Body of pancreas (tissue), 4 donors: ENCODE measurements at places on chromosomes 16 and 17.

- no peak for DNase-seq
Observed at GRCh38 chr17:17987901-17988300, 15.2 kb downstream of the DRC3 start.

DNA sequence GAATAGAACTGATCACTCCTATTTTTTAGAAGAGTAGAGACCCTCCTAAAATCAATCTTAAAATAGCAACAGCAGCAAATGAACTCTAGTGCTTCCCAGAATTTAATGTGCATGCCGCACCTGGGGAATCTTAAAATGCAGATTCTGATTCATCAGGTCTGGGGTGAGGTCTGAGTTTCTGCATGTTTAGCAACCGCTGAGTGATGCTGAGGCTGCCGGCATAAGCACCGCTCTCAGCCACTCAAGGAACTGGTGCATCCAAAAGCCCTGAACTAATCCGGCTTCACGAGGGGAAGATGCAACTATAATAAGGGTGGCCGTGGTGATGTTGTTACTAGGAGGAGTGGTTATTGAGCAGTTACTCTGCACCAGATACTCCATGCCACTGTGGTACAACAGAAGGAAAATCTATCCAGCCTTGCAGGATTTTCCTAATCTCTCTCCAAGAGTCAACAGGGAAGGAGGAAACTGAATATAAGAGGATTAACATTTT is 19.7 kb downstream of the SDK2 start:
- DNase-seq = no peak

DNA sequence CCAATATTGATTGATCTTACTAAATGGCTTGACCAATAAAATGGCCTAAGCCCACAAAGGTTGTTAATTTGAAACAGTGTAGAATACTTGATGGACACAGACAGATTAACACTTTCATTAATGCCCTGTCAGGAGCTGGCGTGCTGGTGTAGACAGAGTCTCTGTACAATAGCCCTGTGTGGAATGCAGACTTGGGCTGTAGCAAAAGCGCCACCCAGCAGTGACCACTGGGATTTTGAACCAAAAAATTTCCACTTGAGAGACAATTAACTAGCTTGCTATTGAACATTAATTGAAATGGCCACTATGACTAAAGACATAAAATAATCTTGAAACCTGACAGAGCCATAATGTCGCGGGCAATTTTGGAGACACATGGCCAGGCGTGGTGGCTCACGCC is 19.7 kb upstream of the GUCY2D start:
- no peak for DNase-seq

- DNase-seq = peak; percentile 70
Observed at GRCh38 chr17:74957935-74958740, 14.4 kb downstream of the HID1 start.

DNA sequence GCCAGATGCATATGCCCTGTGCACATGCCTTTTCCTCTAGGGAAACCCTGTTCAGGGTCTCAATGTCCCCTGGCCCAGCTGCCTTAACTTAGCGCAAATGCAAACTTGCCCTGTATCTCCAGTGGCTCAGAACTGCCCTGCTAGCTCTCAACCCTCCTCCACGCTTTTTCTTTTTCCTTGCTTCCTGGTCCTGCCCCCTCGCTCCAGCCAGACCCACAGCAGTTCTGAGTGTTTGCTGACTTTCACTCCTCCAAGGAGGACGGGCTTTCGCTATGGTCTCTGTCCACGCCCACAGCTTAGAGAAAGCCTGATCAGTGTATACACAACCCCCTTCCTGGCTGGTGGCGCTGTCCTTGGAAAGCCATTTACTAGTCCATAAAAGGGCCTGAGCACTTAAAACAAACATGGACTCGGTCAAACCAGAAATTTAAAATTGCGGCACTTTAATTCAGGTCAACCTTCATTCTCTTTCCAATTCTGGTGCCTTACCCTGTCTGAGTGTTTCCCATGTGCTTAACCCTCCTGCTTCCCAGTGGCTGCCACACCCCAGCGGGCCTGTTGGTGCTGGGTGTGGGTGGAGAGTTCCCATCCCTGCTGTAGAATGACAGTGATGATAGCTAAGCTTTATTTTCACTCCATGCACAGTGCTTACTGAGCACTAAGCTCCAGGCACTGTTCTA is 15.6 kb upstream of the TMEM98 start:
- DNase-seq = peak; percentile 96

- no peak for DNase-seq
Observed at GRCh38 chr16:50310308-50311133, 44.2 kb downstream of the ADCY7 start.

DNA sequence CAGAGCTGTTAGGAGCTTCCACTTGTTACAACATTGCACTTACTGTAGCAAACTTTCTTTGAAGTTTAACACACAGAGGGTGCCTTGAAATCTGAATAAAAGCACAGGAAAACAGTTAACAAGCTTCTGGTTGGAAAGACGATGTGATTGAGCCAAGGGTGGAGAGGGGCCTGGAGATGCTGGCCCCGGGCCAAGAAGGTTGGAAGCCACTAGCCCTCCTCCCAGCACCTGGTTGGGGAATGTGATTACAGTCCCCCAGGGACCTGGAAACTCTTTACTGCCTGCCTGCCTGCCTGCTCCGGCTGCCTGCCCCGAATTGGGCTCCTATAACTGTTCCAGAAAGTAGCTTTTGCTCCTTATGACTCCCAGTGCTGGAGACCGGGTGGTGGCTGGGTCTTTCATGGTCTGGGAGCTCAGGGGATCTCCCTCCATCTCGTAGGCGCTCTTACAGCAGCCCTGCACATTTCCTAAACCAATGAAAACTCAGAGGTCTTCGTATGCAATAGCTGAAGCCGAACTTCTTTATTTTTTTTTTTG is 48.0 kb upstream of the ZFHX3 start:
- DNase-seq = no peak

GRCh38 chr17:81510785-81511553 is 1.6 kb downstream of the ACTG1 start:
- DNase-seq = peak; percentile 44

- no peak for DNase-seq
Observed at GRCh38 chr16:82331397-82331796, 161.4 kb upstream of the MPHOSPH6 start.

GRCh38 chr16:4618645-4619418 is 4.1 kb upstream of the UBALD1 start:
- no peak for DNase-seq

GRCh38 chr17:60102632-60103096 is 23.9 kb upstream of the HEATR6 start:
- no peak for DNase-seq

DNA sequence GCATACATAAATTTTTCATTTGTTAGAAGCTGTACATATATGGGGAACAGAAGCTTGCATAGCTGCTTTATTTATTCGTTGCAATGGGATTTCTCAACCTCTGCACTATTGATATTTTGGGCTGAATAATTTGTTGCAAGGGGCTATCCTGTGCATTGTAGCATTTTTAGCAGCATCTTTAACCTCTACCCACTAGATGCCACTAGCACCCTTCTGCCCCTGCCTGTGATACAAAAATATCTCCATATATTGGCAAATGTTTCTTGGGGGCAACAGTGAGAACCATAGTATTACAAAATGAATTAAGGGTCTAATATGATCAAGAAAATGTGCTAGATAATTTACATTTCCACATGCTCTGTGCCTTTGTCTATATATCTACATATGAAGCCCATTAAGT is 1401.0 kb downstream of the CDH11 start:
- no peak for DNase-seq

DNA sequence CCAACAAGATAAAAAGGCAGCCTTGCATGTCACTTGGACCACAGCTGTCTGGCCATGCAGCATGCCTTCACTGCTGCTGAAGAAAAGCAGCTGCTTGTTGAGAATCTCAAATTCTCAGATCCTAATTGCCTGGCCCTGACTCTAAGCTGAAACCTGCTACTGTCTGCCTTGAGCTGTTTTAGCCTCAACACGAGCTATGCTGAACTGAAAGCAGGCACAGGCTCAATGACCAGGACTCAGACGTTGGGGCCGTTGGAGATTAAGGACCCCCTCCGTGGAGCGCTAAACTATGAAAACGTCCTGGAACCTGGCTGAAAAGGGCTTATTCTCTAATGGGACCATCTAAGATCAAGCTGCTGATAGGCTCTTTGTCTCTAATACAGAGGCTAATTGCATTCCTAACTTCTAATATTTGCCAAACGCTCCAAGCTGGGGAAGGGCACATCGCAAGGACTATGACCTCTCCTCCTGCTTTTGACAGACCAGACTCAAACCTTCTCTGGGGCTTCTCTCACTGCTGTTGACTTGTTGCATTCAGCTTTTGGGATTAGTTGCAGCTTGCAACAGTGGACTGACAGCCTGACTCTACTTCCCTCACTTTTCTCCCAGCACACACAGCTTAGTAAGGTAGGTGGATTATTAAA is 4.6 kb upstream of the PLK1 start:
- DNase-seq = no peak

GRCh38 chr16:80081846-80082245 is 458.9 kb upstream of the DYNLRB2 start:
- DNase-seq = no peak

- DNase-seq = no peak
Observed at GRCh38 chr17:78401891-78402290, 23.4 kb downstream of the PGS1 start.

GRCh38 chr17:10147761-10148415 is 50.5 kb downstream of the GAS7 start:
- no peak for DNase-seq

GRCh38 chr17:72124438-72124775 is 3.6 kb downstream of the SOX9 start:
- no peak for DNase-seq
